ENCODE measurements at places on chromosomes 4 and X.

DNA sequence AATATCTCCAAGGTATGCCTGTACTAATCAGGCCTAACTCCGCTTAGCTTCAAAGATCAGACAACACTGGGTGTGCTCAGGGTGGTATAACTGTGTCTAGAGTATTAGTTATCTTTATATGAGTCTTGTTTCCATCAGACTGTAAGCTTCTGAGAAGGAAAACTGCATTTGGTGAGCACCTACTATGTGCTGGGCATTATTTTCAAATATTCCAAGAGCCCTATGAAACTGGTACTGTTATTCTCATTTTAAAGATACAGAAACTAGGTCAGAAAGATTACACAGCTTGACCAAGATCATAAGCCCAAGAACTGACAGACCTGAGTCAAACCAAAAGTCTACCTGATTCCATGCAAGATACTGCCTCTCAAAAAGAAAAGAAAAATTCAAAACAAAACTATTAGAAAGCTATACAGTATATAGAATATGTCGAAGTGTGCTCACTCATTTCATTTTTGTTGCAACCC is 44.4 kb downstream of the LRBA start:
- DNase-seq, result no peak

DNA sequence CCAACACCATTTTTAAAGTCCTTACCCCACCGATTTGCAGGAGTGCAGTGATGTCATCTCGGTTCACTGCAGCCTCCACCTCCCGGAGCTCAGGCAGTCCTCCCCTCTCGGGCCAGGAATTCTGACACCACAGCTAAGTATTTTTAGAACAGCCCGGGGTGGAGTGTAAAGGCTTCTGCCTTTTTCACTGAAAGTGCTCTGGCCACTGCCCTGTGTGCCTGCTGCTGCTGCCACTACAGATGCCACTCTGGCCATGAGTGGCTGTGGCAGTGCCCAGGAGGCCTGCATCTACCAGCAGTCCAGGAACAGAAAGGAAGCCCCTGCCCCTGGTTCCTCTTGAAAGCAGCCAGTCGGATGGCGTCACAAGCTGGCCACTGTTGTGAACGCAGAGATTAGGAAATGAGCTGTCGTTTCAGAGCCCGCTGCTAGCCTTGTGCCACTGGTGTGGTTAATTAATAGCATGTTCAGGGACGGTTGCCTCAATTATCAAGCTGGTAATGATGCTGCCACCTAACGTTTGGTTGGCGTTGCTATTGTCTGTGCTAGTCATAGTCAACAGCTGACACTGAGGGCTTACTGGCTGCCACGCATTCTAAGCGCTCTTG is 23.6 kb upstream of the TBC1D14 start:
- DNase-seq, result no peak

DNA sequence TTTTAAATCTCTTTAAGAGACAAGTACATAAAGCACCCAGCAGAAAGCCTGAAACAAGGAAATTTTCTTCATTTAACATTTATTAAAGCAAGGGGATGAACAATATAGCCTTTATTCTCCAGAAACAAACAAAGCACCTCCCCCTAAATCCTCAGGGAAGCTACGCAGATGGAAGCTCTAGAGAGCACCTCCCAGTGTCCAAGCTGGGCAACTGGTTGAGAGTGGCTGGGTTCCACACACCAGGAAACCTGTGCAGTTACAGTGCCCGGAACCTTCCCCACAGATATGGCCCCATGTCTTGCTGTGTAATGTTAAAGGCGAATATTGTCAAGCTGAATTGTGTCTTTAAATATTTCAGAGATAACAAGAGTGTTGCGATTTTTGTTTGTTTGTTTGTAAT is 8.9 kb upstream of the TRIML1 start:
- no peak for DNase-seq

GRCh38 chr4:110224142-110224541 is 25.7 kb upstream of the ELOVL6 start:
- DNase-seq, result no peak

DNA sequence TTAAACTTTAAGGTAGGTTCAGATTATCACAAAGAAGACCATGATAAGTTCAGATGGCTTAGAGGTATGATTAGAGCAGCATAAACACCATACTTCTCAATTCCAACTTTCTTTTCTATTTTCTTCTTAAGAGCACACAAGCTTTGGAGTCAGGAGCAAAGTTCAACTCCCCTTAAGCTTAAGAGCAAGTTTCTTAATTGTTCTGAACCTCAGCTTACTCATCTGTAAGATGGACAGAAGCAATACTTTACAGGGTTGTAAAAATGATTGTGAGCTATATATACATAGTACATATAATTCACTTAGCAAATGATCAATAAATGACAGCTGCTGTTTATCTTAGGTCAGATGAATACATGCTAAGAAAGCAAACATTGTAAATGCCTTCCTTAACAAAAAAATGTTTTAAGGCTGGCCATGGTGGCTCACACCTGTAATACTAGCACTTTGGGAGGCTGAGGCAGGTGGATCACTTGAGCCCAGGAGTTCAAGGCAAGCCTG is 25.0 kb upstream of the RPS3A start:
- no peak for DNase-seq

- no peak for DNase-seq
Observed at GRCh38 chr4:71558248-71558647, 219.4 kb downstream of the SLC4A4 start.

- no peak for DNase-seq
Observed at GRCh38 chr4:72938516-72938915, 131.0 kb downstream of the COX18 start.

DNA sequence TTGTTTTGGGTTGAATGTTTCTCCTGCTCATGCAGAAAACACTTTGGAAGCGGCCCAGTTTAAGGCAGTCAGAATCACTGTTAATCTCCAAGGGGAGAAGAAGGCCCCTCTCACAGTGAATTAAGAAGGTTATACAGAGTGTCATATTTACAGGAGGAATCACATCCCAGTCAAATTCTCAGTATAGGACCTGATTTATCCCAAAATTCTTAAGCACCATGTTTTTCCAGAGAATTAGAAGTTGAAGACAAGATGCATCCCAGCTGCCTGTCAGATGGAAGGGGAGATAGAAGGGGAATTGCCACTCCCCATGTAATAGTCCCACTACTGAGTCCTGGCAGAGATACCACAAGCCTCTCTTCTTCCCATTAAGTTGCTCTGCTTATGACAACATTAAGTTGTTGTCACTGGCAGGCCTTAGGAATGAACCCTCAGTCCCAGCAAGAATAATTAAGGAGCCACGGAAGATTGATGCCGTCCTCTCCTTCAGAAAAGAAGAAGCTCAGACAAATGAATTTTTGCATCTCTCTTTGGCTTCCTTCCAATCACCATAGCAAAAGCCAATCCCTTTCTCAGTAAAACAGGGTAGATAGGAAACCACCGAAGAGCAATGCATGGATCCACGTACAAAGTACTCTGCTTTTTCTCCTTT is 138.4 kb downstream of the LDB2 start:
- DNase-seq, result no peak

DNA sequence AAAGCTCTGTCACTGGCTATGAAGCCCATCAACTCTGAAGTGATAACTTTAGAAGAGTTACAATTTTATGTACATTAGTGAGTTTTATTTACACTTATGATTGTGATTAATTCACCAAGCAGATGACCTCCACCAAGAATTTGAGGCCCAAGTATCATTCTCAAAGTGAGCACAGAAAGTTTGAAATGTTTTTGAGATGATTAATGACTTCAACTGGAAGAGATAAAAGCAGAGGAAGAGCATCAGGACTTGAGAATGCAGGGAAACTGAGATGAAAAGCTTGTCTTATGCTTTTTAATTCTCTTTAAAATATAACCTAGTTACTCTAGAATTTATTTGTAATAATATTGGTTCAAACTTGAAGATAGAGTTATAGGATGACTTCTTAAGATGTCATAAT is 112.8 kb upstream of the H2AZ1 start:
- DNase-seq, result no peak

Measured in progenitor cell of endocrine pancreas (in vitro differentiated cells).